ENCODE measurements at places on chromosomes 2 and 18.
A peak's percentile ranks its signal among the peaks of the same experiment; 100 is the strongest.

- no peak for DNase-seq
Observed at GRCh38 chr2:216596236-216596979, 36.8 kb upstream of the IGFBP2 start.

DNA sequence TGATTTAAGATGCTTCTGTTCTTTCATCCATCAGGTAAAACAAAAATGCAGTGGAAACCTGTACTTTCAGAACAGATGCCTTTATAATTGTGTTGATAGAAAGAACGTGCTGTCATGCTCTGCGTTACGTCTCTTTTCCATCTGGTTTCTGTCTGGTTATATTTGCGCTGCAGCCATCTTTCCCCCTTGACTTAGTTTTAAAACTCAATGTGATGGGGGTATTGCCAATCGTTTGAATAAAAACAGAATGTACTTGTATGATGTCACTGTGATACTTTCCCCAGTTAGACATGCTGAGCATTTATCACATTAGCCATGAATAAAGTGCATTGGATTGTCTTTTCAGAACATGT, 508.6 kb downstream of the ADCYAP1 start:
- DNase-seq = no peak

DNA sequence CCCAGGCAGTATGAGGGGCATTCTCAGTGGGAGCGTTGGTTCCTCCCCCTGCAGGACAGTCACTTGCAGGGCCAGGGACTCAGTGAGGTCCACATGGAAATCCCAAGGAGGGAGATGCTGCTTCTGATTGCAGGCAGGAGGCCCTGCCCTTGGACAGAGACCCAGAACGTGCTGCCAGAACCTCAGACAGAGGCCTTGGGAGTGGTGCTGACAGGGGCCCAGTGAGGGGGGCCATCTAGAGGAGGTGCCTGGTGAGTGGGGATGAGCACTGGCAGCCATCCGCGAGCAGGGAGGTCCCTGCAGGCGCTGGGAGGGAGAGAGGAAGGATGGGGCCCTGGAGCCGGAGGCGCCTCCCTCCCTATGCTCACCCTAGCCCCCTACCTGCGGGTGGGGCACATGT, 133.1 kb downstream of the DYSF start:
- DNase-seq = no peak

DNA sequence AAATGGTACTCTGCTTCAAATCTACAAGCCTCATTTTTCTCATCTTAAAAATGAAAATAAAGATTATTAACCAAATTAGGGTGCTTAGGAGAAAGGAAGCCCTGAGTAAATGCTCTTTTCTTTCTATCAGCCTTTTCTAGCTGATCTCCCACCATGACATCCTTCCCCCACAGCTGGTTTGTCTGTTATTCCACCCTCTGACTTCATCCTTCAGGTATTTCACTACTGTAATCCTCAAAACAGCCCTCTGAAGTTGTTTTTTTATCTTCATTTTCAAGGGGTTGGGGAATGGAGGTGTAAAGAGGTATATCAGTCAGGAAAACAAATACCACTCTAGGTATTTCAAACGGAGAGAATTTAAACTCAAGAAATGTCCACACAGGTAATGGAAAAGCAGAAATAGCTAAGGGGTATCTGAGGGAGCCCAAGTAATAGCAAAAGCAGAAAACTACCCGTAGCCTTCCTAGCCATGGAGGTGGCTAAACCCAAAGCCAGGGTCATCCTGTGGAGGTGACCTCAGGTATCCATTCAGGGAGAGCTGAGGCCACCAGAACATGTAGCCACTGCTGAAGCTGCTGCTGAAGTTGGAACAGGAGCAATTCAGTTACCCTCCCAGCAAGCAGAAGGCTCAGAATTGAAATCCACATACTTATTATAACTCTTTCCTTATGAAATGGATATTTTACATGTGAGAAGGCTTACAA, 990.9 kb upstream of the ACVR2A start:
- DNase-seq = no peak

GRCh38 chr2:7020468-7020867, 103.3 kb downstream of the RNF144A start:
- no peak for DNase-seq

DNA sequence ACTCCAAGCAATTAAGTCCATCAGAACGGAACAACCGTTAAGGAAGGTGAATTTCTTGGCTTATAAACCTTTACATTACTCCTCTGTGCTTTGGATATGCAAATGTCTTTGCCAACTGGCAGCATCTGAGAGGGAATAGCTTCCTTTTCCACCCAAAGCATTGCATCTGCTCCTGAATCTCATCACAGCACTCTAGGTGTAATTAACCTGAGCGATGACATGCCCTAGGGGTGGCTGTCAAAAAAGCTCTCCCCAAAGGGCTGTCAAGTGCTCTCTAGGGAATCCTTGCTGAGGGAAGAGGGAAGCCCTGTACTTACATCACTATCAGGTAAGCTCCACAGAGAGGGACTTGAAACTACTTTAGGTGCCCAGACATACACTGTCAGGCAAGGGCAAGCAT, 5.5 kb upstream of the SMARCAL1 start:
- DNase-seq = no peak

- DNase-seq = no peak
Observed at GRCh38 chr18:44473394-44474066, 207.2 kb upstream of the SETBP1 start.

- no peak for DNase-seq
Observed at GRCh38 chr2:206276169-206276942, 1.9 kb downstream of the ZDBF2 start.

DNA sequence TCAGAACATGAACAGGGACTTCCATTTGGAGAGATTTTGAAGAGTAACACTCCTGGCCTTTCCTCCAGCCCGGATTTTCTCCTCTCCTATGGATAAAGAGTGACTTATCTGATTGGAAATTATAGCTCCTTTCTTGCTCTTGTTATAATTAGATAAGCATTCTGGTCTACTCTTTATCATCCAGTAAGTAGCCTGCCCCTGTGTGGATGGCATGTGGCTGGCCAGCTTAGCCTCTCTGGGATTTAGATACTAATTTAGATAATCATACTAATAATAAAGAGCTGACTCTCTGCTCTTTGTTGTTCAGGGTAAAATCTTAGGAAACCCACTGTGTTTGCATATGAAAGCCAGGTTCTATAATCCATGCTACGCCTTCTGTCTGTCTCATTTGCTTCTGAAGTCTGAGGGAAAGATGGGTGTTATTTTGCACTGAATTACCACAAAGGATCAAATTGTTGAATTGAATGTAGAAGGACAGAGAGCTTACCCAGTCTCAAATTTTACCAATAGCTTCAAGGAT, 438.8 kb downstream of the SPAG16 start:
- no peak for DNase-seq

DNA sequence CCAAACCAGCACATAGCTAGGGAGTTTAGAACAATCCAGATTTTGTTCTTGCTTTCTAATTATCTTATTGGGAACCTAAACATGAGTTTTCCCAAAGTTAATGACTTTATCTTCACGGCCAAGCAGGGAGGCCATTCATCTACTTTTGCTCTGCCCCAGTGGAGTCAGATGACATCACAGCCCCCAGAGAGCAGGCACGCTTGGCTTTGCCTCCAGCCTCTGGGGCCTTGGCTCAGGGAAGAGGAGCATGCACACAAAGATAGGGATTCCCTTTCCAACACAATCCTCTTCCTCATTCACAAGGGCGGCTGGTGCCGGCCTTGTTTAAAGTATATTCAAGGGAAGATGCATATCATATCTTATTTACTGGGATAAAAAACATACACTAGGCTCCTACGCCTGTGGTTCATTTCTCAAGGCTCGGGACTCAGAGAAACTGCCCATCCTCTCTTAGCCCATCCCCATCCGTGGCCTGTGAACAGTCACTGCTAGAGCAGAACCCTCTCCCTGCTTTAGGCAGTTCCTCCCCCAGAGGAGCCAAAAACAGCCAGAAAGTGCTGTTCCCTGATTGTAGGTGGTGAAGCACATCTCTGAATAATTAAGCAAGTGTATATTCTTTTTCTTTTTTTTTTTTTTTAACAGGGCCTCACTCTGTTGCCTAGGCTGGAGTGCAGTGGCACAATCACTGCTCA, 21.2 kb downstream of the TGFA start:
- DNase-seq = no peak

DNA sequence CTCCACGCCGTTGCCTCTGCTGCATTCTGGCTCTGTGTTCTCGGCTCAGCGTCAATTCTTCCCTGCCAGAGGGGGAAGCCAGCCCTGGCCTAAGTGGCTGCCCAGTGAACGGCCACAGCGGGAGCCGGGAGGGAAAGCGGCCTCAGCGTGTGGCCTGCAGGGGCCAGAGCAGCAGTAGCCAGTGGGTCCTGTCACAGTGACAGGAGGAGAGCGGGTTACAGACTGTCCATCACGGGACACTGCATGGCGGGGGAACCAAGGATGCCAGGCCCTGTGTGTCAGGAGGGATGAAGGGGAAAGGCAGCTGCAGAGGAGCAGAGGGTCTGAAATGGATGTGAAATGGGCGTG, 39.7 kb downstream of the PDIA6 start:
- no peak for DNase-seq

- no peak for DNase-seq
Observed at GRCh38 chr2:239496700-239497099, 95.9 kb upstream of the HDAC4 start.

DNA sequence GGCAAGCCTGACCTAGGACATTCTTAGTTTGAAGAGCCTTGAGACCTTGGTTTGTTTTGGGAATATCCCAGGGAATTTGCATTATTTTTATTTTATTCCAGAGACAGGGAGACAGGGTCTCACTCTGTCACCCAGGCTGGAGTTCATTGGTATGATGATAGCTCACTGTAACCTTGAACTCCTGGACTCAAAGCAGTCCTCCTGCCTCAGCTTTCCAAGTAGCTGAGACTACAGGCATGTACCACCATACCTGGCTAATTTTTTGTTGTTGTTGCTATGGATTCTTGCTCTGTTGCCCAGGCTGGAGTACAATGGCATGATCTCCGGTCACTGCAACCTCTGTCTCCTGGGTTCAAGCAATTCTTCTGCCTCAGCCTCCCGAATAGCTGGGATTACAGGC, 4.8 kb downstream of the MTA3 start:
- DNase-seq = no peak

DNA sequence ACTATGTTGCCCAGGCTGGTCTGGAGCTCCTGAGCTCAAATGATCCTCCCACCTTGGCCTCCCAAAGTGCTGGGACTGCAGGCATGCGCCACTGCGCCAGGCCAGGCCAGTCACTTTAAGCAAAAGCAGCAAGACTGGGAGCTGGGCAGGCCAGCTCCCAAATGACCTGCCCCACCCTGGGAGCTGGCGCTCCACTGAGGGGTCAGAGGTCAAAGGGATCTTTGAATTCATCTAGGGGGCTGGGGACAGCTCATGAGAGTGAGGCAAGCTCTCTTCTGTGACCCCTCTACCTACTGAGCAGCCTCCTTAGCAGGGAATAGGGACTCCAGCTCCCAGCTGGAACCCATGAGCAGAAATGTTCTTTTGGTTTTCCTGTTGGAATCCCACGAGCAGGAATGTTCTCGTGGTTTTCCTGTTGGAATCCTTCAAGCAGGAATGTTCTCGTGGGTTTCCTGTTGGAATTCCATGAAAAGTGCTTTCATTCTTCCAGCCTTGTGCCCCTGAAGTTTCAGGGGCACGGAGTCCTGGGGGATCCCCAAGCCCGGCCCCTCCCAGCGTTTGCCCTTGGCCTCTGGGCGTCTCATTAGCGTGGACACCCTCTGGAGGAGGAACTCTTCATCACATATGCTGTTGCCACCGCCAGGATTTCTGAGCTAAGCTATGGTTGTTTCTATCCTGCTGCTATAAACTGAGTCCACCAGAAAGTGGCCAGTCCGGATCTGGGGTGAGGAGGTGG, 162.0 kb upstream of the HAAO start:
- DNase-seq = no peak

DNA sequence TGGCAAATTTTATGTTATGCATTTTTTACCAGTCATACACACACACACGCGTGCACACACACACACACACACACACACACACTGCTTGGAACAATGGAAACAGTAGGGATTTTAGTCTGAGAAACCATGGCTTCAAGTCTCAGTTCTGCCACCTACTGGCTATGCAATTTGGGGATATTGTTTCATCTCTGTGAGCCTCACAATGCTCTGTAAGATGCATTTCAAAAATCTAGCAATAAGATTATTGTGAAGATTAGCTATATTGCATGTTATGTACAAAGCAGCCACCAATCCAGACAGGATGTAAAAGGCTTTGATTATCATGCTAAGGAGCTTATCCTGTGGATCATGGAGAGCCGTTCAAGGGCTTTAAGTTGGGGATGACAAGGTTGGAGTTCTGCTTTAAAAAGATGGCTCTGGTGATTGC, 401.4 kb downstream of the NBAS start:
- DNase-seq = peak; percentile 7

DNA sequence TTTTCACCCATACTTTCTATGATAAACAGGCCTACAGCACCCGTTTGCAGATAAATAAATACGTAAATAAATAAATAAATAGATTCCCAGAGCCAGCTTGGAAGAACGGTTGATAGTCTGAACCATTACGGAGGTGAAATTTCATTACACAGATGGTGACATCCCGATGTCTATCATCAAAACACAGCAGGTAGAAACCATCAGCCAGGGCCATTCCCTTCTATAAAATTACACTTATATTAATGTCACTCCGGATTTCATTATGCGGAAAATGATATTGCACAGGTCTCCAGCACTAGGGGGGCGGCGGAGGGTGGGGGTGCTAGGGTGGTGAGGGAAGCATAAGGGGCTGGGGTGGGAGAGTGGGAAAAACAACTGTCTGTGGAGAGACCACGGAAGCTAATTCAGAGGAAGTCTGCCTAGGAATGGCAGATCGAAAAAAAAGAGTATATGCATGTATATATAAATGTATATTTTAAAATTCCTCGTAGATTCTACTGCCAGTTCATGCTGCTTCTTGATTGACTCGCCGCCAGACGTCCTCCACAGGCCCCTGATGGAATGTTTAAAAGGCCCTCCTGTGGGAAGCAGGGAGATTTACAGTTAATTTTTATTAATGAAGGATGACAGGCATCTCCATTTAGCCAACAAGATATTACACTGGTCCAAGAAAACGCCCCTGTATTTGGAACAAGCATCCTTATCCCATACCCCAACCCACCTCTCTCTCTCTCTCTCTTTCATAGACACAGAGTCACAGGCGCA, 1906.0 kb upstream of the PIK3C3 start:
- DNase-seq = no peak

- no peak for DNase-seq
Observed at GRCh38 chr2:17587469-17587868, 47.0 kb downstream of the VSNL1 start.

- no peak for DNase-seq
Observed at GRCh38 chr2:64062840-64063239, 43.6 kb upstream of the VPS54 start.

DNA sequence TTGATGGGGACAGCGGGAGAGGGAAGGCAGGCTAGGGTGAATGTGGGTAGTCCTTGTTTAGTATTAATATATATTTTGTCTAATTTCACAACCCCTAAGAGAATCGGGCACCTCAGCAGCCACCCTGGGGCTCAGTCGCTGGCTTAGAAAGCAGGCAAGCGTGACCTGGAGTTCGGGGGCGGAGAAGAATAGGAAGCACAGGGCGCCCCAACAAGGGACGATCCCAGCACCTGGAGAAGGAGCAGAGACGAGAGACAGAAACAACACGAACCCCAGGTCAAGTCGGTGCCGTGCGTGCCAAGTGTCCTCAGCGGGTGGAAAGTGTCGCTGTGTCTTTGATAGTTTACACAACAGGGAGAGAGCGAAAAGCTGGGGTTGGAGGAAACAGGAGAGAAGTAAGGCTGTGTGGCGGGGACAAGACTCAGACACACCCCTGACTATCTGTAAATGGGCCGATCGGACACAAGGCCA, 95.4 kb downstream of the NFATC1 start:
- no peak for DNase-seq

Data from SW 1271 (cell line).